RKO (cell line): ENCODE measurements at places on chromosomes 12 and 14.

- DNase-seq, result no peak
Observed at GRCh38 chr14:56271970-56272369, 153.8 kb downstream of the PELI2 start.

DNA sequence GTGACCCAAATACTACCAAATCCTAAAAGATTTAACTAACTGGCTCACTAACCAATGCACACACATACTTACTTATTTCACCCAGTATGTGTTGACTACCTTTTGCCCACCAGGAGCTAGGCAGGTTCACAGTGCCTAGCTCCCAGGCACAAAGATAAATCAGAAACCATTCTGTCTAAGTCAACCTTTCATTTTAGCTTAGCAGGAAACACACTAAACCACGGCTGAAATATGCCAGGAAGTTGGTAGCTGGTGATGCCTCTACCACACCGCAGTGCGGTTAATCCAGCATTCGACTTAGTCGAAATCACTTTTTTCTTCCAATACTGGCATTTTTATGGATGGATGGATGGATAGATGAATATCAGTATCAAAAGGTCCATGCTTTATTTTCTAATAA is 597.7 kb downstream of the DIO2 start:
- DNase-seq, result no peak

DNA sequence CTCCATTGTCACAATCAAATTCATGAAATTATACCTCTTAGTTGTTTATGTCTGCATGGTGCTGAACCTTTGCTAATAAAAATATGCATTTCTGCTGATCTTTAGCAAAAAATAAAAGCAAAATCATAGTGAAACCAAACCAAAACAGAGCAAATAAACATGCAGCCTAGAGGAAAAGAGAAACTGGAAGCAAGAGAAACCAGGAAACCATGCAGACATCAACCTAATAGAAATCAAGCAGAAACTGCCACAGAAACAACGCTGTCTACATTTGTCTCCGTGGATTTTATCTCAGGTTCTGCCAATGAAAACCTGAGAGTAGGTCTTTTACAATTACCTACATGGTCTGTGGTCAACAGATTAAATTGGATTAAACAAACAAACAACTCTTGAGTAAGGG is 173.7 kb downstream of the SYT10 start:
- no peak for DNase-seq

DNA sequence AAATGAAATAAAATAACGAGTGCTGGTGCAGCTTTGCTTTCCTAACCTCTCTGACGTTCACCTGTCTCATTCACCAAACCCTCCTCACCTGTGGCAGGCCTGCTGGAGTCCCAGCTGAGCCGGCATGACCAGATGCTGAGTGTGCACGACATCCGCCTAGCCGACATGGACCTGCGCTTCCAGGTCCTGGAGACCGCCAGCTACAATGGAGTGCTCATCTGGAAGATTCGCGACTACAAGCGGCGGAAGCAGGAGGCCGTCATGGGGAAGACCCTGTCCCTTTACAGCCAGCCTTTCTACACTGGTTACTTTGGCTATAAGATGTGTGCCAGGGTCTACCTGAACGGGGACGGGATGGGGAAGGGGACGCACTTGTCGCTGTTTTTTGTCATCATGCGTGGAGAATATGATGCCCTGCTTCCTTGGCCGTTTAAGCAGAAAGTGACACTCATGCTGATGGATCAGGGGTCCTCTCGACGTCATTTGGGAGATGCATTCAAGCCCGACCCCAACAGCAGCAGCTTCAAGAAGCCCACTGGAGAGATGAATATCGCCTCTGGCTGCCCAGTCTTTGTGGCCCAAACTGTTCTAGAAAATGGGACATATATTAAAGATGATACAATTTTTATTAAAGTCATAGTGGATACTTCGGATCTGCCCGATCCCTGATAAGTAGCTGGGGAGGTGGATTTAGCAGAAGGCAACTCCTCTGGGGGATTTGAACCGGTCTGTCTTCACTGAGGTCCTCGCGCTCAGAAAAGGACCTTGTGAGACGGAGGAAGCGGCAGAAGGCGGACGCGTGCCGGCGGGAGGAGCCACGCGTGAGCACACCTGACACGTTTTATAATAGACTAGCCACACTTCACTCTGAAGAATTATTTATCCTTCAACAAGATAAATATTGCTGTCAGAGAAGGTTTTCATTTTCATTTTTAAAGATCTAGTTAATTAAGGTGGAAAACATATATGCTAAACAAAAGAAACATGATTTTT is 17.1 kb upstream of the AMN start:
- DNase-seq, result no peak

DNA sequence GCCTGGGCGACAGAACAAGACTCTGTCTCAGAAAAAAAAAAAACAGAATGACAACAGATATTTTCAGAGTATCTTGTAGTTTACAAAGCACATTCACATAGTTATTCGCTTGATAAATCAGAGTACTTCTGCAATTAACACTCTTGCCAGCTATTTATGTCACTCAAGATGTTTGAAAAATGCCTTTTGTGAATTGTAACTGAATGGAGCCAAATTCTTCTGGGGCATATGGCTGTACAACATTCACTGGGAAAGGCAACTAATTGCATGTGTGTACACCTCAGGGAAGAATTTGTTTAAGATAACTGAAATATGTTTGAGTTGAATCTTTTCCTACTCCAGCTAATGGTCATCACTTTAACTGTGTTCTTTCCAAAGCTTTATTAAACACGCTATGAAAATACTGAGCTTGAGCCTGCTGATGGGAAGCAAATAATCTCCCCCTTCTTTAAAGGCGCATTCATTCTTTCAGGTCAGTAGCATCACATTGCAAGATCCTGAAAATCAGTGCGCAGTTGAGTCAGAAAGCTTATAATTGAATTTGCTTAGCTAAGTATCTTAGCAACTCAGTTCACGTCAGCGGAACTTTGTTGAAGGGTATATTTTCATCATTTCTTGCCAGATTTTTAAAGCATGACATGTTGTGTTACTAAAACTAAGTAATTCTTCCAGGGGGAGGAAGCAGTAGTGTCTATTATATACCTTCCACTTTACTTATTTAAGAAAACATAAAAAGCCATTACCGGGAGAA is 66.6 kb downstream of the SINHCAF start:
- DNase-seq, result no peak

- no peak for DNase-seq
Observed at GRCh38 chr12:124713041-124713435, 145.6 kb upstream of the NCOR2 start.

- DNase-seq, result no peak
Observed at GRCh38 chr14:75847584-75847983, 134.2 kb downstream of the TGFB3 start.

GRCh38 chr12:89603678-89604077 is 77.8 kb upstream of the POC1B start:
- DNase-seq, result no peak
